ENCODE measurements at places on chromosomes 11 and 22.

GRCh38 chr22:37345863-37346504, 63.7 kb downstream of the CYTH4 start:
- peak; percentile 20 for DNase-seq

DNA sequence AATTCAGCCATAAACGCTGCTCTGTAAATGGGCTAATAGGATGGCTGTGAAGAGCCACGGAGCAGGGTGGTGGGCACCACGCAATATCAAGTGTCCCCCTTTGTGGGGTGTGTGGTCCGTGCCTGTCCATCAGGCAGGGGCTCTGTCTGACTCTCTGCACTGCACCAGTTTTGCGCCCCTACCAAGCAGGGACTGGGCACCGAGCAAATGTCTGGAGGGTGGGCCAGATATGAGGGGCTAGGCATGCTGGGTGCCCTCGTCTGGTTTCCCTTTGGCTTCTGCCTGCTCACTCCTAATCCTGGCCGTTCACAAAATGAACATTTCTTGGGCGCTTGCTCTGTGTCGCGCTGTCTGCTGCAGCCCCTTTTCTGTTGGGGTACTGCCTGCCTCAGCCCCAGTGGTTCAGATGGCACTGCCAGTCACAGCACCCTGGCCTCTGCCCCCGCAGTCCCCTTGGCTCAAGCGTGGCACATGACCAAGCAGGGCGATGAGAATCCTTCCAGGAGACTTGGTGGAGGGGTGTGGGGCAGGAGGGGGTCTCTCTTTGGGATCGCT, 37.1 kb upstream of the CELSR1 start:
- DNase-seq: no peak

- peak; percentile 54 for DNase-seq
Observed at GRCh38 chr11:17208257-17208999, 642 bp upstream of the PIK3C2A start.

DNA sequence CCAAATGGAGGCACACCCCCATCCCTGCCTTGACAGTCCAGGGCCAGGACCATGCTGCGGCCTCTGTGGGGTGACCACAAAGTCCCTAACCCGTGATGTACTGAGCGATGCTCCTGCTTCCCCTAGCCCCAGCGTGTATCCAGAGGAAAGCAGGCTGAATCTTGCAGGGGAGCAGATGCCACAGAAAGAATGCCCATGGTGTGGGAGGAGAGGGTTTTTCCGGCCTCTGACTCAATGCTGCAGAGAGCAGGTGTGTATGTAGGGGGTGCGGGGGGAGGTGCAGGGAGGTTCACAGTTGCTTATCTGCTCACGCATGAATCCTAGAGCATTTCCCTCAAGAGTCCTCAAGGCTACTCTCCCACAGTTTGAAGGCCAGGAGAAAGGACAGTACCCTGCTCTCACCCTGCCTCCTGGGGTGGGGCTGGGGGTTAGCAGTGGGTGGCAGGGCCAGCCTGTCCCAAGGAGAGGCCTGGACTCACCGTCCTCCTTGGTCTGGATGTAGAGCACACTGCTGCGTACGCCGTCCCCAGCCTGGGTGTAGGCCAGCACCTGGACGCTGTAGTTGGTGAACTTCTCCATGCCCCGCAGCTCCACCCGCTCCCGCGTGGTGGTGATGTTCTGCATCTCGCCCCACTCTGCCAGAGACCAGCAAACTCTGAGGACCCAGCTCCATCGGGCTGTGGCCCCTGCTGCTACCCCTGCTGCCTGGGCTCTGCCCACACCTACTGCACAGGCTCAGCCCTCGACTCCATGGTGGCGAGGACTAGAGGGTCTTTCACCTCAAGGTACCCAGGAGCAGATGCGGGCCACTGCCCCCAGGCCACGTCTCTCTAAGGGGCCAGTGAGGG, 130.8 kb downstream of the CEP164 start:
- DNase-seq: no peak

GRCh38 chr11:6336293-6336692, 16.0 kb upstream of the CAVIN3 start:
- no peak for DNase-seq

DNA sequence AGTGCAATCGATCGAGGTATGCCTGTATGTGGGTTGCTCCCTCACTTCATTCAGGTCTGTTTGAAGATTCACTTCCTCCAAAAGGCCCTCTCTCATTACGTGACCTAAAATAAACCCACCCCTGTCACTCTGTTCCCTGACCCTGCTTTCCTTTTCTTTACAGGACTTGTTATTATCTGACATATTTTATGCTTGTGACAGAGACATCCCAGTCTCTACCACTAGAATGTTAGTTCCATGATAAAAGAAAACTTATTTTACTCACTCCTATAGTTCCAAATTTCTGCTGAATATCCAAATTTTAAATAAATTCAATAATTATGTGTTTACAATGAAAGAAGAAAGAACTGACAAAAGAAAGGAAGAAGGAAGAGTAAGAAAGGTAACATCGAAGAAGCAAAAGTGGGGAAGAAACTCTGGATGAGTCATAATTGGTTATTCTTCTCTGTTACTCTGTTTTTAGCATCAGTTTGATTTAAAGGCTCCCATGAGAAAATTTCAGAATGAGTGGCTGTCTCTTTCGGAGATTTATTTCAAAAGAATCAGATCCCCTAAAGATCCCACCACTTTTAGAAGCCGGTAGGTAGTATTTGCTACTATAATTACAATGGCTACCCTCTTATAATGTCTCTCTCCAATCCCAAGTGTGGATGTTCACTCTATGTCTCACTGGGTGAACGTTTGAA, 33.5 kb downstream of the ENTHD1 start:
- DNase-seq: no peak
